ENCODE measurements at places on chromosomes 2 and 18.

GRCh38 chr18:7749510-7749981, 182.4 kb downstream of the PTPRM start:
- no peak for DNase-seq

- no peak for DNase-seq
These were observed 30.9 kb downstream of the TMEM182 start for GRCh38 chr2:102792568-102793208.

- no peak for DNase-seq
These were observed 28.0 kb upstream of the SLC35F6 start for GRCh38 chr2:26735883-26736588.

DNA sequence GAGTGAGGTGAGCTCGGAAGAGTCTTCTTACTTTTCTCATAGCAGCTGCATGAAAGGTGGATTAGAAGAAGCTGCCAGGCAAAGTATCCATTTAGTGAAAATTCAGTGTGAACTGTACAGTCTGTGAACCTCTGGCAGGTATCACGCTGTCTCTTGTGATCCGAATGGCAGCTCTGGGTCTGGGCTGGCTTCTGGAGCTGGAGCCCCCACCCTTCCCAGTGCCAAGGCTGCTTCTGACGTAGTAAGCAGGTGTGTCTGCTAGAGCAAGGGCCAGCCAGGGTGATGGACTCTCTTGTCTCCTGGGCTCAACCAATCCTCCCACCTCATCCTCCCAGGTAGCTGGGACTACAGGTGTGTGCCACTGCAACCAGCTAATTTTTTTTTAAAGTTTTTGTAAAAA, 14.0 kb upstream of the NTSR2 start:
- DNase-seq = no peak

- no peak for DNase-seq
These were observed 33.4 kb upstream of the OLA1 start for GRCh38 chr2:174281736-174282135.

GRCh38 chr18:22609642-22610041, 191.9 kb upstream of the CTAGE1 start:
- DNase-seq = no peak

DNA sequence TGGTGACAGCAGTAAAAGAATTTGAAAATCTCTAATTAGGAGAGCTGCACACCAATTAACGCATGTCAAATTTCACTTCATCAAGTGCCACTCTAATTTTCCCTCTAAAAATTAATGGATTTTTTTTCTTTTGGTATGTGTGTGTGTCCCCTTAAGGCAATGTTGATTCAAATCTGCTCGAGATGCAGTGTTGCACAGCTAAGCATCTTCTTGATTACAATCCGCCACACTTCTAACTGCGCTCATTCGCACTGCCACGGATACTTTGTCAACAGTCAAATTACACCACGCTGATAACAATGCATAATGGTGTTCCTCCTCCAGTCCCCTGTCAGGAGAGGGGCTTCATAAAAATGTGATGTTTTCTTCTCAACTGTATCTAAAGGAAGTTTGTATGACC, 261.4 kb downstream of the MEIS1 start:
- DNase-seq = no peak

GRCh38 chr18:79493801-79494211, 98.1 kb downstream of the NFATC1 start:
- no peak for DNase-seq

DNA sequence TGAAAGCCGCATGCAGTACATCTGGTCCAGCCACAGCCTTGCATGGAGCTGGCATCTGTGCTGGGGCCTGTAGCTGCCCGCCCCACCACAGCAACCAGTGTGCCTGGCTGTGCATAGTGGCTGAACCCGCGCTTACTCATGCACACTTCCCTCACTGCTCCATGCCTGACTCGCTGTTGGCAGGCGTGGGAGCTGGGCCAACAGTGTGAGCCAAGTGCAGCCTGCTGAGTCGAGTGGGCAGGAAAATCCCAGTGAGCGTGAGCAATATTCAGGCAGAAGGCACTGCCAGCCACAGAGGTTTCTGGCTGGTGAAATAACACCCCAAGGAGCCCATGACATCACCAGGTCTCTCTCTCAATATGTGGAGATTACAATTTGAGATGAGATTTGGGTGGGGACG, 1674.1 kb upstream of the TMEFF2 start:
- no peak for DNase-seq

DNA sequence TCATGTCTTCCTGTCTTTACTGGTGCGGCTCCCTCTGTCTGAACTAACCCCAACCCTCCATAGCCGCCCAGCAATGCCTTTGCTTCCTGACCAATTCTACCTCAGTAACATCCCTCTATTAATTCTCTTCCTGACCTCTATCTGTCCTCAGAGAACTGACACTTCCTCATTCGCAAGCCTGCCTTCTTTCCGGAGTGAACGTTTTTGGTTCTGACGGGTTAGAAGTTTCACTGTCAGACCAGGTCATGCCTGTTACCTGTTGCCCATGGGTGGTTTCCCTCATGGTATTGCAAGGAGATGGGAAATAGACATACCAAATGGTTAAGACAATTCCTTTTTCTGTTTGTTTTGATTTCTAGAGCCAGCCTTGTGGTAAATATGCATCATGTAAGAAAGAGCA, 453.4 kb upstream of the SLC14A2 start:
- DNase-seq = no peak

DNA sequence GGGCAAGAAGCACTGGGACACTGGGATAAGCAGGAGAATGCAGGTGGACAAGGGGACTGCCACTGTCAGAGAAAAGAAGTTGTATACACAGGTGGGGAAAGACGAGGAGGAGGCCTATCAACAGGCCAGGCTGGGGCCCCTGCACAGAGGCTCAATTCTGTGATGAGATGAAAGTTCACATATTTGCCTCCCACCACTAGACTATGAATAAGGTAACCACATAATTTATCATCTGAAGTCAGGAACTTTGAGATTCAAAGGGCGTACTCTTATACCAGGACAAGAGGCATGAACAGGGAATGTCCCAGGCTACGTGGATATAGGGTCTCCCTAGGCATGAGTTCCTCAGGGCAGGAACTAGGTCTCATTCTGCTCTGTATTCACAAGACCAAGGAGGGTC, 34.2 kb downstream of the RNU4ATAC start:
- DNase-seq = no peak

DNA sequence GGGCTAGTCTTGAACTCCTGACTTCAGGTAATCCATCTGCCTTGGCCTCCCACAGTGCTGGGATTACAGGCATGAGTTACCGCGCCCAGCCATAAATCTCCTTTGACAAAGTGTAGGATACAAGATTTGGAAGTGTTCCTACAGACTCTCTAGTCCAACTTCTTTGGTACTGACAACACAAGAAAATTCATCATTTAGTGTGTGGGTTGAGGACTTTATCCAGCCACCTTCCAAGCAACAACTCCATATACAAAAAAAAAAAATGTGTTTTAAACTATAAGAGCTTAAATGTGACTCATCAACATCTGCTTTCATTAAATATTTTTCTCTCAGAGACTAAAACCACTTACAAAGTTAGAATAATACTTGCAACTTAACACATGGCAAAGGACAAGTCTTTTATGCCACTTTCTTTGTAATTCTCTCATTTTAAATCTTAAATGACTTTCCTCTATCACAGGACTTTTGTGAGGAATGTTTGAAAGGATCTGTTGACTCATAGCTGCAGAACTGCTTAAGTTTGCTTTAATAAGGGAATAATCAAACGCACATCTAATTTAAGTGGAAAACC, 46.2 kb upstream of the ITGAV start:
- no peak for DNase-seq

- DNase-seq = no peak
These were observed 807.4 kb upstream of the CRIM1 start for GRCh38 chr2:35548171-35548570.

DNA sequence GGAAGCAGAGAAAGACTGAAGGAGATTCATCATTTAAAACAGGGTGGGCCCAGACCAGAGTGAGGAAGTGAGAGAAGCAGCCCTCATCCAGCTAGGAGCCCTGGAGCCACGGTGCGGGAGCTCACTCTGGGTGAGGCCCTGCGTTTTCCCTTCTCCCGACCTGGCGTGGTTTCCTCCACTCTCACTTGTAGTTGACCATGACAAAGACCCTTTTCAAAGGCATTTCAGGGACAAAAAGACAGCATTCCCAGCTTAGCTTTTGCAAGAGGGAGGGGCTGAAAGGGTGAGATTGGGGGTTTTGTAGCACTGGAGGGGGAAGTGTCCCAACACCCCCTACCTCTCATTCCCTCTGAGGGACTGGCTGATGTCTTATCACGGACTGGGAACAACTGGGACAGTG, 56.6 kb downstream of the TRPM8 start:
- DNase-seq = no peak

- no peak for DNase-seq
These were observed 1.7 kb downstream of the MYO1B start for GRCh38 chr2:191246820-191247380.

- no peak for DNase-seq
These were observed 15.2 kb upstream of the CCDC74B start for GRCh38 chr2:130160131-130160530.

- DNase-seq = no peak
These were observed 105.7 kb downstream of the ACAA2 start for GRCh38 chr18:49707599-49707998.

- DNase-seq = no peak
These were observed 7.0 kb upstream of the LDLRAD4 start for GRCh38 chr18:13211534-13211933.

GRCh38 chr18:2468051-2468450, 103.3 kb downstream of the METTL4 start:
- no peak for DNase-seq
